Smooth muscle cell of trachea (primary cell): ENCODE measurements at places on chromosomes 7 and 10. TPM values are rescaled to one million over a fixed set of nuclear protein-coding genes. Genes with fewer than 3 reads are reported as not detected.

TMUB1 gene
- total RNA-seq: 25.5 and 32.6 TPM in 2 replicates

SVOPL gene
- total RNA-seq: not detected in 2 replicates

SLK gene
- 60.2 and 82.3 TPM in 2 replicates for total RNA-seq

LRGUK gene
- under 0.01 and 0.29 TPM in 2 replicates for total RNA-seq

GPNMB gene
- total RNA-seq: 288 and 440 TPM in 2 replicates
